ENCODE measurements at places on chromosomes 5 and 9. TPM values are rescaled to one million over a fixed set of nuclear protein-coding genes. Genes with fewer than 3 reads are reported as not detected.

- DNase-seq = no peak
Measured at GRCh38 chr9:105173826-105174225, 70.6 kb upstream of the SLC44A1 start.

DNA sequence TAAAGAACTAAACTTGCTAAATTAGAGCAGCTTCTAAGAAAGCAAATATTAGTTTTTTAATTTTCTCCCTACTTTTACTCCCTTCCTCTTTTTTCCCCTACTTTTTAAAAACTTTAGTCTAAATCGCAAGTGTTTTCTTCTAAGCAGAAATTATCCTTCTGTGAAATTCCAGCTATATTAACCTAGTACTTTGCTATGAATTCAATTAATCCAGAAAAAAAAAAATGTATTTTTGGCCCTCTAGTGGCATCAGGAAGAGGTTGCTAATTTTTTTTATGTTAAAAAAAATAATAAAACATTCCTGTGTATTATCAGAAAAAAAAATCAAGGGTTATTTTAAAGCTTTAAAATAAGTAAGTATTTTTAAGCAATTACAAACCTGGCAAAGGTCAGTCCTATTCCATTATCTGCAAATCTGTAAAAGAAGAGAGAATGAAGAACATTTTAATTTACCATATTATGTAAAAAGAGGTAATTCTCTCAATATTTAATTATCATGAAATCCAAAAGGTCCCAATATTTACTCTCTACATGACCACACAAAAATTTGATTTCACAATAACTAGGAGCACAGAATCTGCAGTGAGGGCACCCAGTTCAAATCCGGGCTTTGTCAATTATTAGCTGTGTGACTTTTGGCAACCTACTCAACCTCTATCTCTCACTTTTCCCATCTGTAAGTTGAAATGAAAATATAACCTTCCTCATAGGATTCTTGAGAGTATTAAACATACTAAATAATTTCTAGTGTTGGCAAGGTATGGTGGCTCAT lies 52.0 kb downstream of the CEMIP2 start:
- no peak for DNase-seq

- DNase-seq = no peak
Measured at GRCh38 chr5:109784687-109785086, 95.0 kb downstream of the MAN2A1 start.

DNA sequence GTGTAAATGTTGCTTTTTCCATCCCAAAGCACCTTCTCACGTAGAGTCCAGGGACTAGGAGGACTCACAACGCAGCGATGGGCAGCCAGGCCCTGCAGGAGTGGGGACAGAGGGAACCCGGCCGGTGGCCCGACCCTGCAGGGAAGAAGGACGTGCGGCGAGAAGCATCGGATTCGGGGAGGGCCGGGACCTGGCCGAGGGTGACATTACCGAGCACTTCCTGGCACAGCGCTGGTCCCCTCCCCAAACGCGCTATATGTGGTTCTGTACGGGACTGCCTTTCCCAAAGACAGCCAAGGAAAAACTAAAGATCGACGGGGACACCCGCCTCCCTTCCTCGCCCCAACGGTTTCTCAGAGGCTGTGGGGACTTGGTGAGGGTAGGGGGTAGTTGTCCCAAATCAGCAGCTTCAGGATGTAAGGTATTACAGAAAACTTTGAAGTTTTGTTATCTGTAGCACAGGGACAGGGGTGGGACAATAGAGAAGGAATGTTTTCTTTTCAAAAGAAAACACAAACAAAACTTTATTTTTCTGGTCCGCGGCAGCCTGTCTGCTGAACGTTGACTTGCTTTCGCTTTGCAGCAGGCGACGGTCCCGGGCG lies 887 bp upstream of the MAP3K1 start:
- peak; percentile 69 for DNase-seq

DNA sequence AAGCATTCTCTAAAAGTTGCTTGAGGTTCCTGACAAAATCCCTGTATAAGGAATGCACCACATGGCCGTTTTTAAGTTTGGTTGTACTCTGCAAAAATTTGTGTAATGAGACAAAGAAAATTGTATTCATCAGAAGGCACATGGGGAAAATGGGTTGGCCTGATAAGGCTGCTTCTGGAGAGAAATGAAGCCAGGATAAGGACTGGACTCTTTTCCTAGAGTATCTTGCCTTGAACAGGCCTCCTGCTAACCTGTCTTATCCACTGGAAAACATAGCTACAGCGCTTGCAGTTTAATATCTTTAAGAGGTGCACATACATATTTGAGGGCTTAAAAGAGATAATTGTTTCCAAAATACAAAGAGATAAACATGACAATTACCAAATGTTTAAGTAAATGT lies 41.4 kb upstream of the IFNK start:
- DNase-seq = no peak

DNA sequence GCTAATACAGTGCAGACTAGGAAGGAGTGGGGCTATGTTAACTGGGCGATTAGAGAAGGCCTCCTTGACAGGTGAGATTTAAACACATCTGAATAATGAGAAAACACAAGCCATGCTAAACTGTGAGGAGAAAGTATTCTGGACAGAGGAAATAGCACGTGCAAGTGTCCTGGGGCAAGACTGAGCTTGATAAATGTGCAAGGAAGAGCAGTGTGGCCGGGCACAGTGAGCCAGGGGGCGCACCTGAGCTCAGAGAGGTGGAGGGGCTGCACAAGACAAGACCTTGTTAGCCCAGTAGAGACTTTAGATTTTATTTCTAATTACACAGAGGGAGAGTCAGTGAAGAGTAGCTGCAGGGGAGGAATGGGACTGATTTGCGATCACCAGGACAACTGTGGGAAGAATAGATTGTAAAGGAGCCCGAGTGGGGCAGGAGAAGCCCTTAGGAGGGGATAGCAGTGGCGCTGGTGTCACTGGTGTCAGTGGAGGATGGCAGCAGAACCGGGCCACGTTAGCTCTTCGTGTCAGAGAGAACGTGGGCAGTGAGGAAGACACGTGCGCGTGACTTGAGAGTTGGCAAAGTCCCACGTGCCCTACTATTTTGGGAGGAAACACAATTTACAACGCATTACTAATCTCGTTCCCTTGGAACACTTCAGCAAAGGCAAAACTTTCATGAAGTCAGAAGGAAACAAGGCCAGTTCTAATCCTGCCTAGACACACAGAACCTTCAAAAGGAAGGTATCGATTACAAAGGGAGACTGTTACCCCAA lies 17.9 kb upstream of the C5orf47 start:
- DNase-seq = no peak

GRCh38 chr9:37100327-37100726 lies 20.0 kb upstream of the ZCCHC7 start:
- DNase-seq = no peak

PFN3 gene
- total RNA-seq = not detected

KCNIP1 gene
- total RNA-seq = 0.33 TPM

- DNase-seq = peak; percentile 69
Measured at GRCh38 chr5:142152384-142152732, 43.8 kb downstream of the NDFIP1 start.

DNA sequence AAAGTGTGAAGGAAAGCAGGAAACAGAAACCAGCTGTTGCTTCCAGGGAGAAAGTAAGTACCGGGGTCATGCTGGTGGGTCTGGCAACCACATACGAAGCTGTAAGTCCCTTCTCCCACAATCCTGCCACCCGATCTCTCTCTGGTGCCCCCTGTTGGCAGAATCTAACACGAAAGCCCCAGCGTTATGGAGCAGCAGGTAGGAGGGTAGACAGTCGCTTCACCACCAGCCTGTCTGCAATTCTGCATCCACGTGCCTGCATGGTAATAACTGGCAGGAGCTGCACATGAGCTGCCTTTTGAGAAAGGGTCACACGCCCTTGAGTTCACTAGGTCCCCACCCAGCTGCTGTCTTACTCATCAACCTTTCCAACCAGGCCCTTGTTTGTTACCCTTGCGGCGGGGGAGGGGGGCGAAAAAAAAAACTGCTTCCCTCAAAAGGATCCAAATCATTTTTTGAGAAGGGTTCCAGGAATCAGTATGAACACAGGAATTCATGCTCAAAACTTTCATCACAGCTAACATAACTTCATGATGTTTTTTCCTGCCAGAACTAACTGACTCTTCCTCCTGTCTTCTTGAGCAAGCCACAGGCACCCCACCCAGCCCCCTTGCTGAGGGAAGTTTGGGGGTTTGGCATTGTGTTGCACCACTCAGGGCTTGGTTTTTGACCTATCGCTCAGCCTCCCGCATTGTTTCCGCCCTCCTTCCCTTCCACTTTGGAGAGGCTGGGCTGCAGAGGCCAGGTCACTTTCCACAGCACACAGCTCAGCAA lies 19.6 kb upstream of the TMEM252 start:
- DNase-seq = peak; percentile 57

- DNase-seq = no peak
Measured at GRCh38 chr5:174292348-174292747, 246.8 kb downstream of the NSG2 start.

DNA sequence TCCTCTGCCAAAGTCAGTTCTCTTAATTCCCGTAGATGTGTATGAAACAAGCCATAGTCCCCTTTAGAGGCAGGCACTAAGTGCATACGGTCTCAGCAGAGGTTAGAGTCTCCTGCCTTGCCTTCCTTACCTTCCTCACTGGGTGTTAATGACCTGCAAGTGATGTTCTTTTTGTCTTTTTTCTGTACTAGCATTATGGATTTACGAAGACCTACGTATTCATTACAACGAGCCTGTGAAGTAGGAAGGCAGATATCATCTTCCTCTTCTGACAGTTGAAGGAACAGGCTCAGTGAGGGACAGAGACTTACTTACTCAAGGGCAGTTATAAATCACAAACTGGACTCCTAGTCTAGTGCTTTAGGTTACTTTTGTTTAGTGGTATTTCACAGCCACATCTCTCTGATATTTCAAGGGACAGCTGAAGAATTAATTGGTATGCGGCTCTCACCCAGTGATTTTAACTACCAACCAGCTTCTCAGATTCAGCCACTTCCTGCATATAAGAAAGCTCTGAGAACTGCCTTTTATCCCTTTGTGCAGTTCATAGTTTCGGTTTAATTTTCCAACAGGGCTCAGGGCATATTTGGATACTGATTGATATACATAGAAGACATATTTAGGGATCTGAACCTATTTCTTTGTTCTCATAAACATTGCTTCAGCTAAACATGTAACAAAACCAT lies 85.1 kb upstream of the CKMT2 start:
- DNase-seq = no peak

SYK gene
- total RNA-seq = 2.7 TPM

WDR70 gene
- total RNA-seq = 34.7 TPM

DNA sequence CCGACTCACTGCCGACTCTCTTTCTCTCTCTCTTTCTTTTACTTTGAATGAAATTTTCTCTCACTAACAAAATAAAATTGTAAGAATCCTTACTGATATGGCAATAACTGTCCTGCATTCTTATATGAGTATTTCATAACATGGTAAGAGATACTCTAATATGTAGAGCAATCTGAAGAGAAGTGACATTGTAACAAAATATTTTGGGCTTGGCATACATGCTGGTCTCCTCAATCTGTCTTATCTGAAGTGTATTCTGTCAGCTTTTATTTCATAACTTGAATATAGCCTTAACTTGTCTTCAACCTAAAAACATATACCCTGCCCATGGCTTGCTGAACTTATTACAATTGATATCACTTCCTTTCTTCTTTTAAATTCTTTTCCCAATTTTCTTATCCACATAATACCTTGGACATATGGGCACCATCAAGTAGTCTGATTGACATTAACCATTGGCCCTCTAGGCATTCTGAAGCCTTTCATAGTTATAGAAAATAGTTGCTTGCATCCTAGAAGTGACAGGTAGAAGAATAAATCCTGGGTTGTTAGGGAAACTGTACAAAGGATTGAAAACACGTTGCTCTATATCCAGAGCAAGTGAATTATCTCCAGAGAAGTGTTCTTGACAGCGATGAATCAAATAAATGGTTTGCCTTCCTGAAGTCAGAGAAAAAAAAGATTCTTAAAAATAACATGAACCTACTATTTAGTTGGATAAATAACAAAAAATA lies 537.6 kb upstream of the TYRP1 start:
- no peak for DNase-seq

AGXT2 gene
- total RNA-seq = not detected

MOB3B gene
- 6.9 TPM for total RNA-seq

DNA sequence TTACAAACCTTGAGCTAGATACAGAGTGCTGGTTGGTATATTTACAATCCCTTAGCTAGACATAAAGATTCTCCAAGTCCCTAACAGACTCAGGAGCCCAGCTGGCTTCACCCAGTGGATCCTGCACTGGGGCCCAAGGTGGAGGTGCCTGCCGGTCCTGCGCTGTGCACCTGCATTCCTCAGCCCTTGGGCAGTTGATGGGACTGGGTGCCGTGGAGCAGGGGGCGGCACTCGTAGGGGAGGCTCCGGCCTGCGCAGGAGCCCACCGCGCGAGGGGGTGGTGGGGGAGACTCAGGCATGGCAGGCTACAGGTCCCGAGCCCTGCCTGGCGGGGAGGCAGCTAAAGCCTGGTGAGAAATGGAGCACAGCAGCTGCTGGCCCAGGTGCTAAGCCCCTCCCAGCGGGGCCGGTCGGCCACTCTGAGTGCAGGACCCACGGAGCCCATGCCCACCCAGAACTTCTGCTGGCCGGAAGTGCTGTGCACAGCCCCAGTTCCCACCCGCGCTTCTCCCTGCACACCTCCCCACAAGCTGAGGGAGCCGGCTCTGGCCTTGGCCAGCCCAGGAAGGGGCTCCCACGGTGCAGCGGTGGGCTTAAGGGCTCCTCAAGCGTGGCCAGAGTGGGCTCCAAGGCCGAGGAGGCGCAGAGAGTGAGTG lies 1464.7 kb downstream of the EFNA5 start:
- DNase-seq = no peak

DNA sequence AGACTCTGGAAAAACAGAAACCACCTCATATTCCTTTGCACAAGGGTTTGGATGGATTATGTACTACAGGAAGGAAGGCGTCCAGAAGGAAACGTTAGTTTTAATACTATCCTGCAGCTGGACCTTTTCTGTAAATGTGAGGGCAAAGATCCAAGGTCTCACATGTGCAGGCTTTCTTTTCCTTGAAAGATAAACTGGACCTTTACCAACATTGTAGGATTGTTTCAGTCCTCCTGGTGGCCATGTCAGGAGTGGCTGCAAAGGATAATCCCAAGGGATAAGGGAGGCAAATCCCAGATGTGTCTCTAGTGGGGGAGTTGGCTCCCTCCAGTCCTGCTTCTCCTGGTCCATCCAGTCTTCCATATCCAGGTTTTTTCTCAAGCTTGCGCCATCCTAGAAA lies 397.5 kb downstream of the HTR1A start:
- no peak for DNase-seq

GRCh38 chr9:4371108-4371507 lies 71.2 kb upstream of the GLIS3 start:
- no peak for DNase-seq

CIZ1 gene
- total RNA-seq = 36.8 TPM

DNA sequence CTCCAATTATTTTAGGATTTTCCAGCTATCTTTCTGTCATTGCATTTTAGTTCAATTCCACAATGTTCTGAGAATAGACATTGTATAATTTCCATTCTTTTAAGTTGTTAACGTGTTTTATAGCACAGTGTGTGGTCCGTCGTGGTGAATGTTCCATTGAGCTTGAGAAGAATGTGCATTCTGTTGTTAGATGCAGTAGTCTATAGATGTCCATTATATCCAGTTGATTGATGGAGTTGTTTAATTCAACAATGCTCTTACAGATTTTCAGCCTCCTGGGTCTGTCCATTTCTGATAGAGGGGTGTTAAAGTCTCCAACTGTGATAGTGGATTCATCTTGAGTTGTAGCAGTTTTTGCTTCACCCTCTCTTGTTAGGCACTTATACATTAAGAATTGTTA lies 1587.7 kb upstream of the NUDT12 start:
- no peak for DNase-seq

PCDHB15 gene
- total RNA-seq = not detected

- no peak for DNase-seq
Measured at GRCh38 chr5:88691230-88691582, 191.8 kb downstream of the MEF2C start.

GRCh38 chr5:134125039-134126015 lies 10.8 kb downstream of the TCF7 start:
- DNase-seq = no peak

- no peak for DNase-seq
Measured at GRCh38 chr5:14410394-14411201, 171.0 kb upstream of the OTULINL start.
